ENCODE measurements at places on chromosomes 5 and 9.

DNA sequence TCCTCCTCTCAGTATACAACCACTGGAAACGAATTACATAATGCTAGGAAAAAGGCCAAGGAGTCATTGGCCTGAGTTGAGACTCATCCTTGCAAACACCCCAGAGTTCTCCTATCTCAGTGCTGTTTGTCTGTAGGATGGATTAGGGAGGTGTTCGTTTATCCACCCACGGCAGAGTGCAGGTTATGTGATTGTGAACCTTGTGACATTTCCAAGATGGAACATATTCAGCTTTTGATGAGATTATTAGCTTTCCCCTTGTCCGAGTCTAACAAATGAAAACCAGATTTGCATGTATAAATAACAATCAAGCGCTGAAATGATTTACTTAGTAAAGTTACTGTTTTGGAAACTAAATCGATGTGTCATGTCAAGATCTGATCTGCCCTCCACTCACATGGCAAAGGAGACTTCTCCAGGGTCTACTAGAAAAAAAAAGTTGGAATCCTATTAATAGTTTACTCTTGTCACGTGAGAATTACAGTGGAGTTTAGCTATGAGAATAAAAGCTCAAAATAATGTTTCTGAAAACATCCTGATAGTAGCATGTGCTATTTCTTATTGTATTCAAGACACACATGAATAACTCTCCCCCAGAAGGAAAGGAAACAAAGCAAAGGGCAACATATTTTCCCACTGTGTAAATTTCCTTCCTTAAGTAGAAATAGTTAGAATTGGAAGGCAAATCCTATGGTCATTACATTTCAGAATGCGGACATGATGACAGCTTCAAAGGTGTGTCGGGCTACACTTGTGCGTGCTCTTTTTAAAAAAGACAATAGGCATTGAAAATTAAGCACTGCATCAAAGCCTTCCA is 600.4 kb downstream of the EBF1 start:
- DNase-seq, result no peak

DNA sequence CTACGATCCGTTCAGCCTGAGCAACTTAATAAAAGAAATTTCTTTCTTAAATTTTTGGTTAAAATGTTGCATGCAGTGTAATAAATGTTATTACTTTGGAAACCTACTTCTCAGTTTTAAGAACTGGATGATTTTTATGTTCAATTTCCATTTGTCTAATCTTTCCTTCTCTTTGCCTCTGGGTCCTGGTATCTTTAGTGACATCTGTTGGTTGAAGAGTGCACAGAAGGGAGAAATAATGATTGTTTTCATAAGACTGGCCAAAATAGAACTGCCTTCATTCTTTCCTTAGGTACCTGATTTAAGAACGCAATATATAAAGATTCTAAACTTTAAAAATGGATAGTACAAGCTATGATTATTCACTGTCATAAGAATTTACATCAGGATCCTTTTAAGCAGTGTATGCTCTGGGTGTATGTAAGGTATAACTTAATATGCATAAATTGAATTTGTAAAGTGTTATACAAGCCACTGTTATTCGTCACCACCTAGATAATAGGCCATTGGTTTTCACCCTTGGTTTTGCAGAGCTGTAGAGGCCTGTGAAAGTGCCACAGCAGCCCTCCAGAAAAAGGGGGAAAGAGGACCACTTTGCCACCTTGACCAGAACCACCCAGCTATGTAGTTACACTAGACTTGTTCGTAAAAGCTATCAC is 82.8 kb upstream of the TLX3 start:
- no peak for DNase-seq

GRCh38 chr5:177968661-177969211 is 27.3 kb downstream of the PROP1 start:
- DNase-seq, result no peak

DNA sequence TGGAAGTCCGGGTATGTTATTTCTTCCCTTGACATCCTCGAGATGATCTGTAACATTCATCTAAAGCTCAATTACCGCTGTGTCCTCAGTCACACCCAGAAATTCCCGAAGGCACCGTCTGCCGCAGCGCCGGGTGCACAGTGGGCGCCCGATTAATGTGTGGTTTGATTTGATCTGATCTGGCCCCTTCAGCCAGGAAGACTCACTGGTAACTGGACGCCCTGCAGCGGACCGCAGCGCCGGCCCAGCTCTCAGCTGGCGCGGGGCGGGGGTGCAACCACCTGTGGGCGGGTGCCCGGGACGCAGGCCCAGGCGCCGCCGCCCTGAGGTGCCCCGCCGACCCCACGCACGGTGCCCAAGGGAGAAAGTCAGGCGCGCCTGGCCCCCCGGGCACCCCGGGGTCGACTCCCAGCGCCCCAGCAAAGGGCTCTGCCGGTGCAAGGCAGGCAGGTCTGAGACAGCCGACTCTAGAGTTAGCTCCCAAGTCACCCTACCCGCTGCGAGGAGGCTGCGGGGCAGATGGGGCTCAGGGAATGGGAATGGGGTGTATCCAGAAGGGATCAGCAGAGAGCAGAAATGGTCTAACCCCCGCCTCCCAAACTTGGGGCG is 1.7 kb downstream of the EPB41L4B start:
- no peak for DNase-seq

- DNase-seq, result no peak
These were observed 168.6 kb upstream of the MVB12B start for GRCh38 chr9:126157826-126158587.

DNA sequence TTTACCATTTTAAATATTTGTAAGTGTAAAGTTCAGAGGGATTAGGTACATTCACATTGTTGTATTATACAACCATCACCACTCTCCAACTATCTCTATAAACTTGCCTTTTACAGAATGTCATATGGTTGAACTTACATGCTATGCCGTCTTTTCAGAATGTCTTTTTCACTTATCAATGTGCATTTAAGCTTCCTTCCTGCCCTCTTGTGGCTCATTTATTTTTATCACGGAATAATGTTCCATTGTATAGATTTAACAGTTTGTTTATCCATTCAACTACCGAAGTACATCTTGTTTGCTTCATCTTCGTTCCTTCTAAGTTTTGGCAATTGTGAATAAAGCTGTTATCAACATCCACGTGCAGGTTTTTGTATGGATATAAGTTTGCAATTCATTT is 133.3 kb upstream of the C6 start:
- no peak for DNase-seq

DNA sequence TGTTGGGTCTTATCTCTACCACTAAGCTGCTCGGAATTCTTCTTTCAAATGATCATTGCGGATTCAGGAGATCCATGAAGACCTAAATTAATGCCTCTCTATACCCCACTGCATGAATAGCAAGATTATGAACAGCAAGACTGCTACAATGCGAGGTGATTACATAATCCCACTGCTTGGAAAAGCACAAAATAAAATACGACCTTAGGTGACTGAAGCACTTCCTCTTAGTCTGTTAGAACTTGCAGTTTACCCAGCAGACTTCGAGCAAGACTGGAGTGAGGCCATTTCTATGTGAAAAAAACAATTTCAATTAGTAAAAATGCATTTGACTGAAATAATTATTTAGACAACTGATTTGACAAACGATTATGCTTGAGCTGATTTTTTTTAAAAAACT is 59.8 kb downstream of the SH3RF2 start:
- DNase-seq, result no peak

- DNase-seq, result no peak
These were observed 67.6 kb downstream of the TLE4 start for GRCh38 chr9:79639354-79639753.

GRCh38 chr9:126421567-126422428 is 95.2 kb downstream of the MVB12B start:
- no peak for DNase-seq

DNA sequence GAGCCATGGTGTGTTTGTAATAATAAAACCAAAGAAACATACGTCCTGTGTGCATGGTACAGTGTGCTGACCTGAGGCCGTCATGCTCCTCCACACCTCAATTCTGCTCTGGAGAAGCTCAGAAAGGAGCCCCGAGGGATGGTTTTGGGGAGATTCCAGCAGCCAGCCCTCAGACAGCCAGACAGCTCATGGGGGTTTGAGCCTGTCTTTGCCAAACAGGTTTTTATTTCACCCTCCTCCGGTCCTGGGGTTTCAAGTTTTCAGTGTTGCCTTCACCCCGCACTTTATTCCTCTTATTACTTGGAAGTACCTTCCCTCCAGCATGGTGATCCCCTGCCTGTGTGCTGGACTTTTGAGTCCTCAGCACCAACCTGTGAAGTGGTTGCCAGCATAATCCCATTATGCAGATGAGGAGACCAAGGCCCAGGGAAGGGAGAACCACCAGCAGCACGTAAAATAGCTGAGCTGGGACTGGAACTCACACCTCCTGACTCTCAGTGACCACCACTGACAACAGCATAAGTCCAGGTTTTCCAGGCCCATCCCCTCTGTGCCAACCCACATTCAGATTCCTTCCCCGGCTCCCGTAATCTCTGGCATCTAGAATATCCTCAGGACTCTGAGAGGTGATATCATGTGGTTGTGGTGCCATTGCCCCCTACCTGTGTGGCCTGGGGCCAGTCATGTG is 35.1 kb downstream of the TGFBI start:
- no peak for DNase-seq
